ENCODE measurements at places on chromosomes 12 and 14.

DNA sequence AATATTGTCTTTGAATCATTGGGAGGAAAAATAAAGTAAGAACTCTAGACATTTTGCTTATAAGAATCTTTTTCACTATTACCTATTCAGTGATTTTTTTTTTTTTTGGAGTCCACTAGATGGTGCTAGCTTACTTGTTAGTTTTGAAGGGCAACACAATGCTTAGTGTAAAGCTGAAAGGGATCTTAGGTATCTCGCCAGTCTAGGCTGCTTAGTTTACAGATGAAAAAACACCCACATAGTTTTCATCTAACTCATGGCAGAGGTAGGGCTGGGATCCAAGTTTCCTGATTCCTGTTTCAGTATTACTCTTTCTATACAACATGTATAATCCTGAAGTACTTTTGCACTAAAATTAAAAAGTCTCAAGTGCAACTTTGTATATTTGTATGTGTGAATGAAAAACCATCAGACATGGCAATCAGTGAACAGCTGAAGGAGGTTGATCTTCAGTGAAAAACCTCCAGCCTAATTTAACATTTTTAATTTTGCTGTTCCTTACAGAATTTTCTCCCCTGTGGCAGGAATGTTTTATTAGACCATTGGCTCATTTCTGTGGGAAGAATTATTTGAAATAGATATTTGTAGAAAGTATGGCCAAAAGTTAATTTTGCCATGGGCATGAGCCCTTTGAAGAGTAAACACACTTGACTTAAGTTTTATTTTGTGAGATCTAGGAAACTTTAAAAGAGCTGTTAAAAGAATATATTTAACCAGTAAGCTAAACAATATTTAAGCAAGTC lies 40.7 kb downstream of the LRRIQ1 start:
- peak; percentile 45 for DNase-seq

DNA sequence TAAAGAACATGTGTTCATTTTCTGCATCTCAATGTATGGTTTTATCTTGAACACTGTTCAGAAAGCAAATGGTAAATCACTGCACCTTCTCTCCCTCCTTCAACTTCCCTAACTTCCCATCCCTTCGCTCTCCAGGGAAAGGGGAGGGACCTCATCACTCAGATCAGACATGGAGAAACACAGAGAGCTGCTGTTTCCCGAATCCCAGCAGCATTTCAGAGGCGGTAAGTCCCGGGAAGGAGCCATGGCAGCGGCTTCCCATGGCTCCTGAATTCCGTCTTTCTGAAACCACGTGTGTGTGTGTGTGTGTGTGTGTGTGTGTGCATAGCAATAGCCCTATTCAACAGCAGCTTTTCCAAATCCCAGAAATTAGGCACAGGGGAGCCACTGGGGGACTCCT lies 125.4 kb upstream of the TMCC3 start:
- DNase-seq, result no peak

GRCh38 chr12:111636209-111636945 lies 37.3 kb upstream of the ATXN2 start:
- no peak for DNase-seq

DNA sequence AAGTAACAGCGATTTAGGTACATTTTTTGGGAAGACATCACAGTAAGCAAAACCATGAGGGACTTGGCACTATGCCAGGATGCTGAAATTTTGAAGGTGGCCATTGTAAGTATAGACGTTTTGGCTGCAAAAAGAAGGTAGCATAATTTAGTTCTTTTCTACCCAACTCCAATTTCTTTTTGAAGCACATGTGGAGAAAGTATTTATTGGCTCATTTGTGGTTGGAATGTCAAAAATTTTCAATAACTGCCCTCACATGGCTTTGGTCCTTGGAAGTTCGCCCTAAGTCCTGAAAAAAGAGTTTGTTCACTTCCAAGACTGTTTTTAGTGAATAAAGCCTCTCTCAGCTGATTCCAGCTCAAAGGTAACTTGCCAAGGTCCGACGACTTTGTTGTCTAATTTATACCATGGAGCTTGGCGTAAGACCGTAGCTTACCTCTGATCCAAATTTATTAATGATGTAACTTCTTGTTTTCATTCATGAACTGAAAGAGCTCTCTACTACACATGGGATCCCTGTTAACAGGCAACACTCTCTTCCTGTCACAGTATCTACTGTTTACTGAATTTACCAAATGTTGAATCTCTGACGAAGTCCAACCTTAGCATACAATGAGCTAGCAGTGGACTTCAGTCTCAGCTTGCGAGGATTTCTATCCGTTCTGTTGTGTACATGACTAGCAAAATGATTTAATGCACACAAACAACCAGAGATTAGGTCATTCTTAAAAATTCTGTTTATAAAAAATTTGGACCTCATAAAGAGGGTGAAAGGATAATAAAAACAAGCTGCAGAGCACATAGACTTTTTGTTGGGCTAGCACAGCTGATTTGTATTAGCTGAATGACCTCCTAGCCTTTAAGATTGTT lies 49.0 kb downstream of the MSRB3 start:
- DNase-seq, result no peak

GRCh38 chr14:33545696-33546095 lies 405.2 kb downstream of the EGLN3 start:
- no peak for DNase-seq

DNA sequence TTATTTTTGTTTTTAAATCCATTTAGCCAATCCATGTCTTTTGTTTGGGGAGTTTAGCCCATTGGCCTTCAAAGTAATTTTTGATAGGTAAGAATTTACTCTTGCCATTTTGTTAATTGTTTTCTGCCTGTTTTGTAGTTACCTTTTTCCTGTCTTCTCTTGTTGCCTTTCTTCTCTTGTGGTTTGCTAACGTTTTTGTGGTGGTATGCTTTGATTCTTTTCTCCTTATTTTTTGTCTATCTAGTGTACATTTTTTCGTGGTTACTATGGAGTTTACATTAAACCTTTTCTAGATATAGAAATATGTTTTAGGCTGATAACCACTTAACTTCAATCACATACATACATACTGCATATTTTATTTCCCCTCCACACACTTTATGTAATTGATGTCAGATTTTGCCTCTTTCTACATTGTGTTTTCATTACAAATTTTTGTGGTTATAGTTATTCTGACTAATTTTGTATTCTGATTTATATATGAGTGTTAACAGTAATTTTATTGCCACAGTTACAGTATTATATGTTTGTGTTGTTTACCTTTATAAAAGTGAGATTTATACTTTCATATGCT lies 19.2 kb upstream of the PPP1R12A start:
- DNase-seq, result no peak

DNA sequence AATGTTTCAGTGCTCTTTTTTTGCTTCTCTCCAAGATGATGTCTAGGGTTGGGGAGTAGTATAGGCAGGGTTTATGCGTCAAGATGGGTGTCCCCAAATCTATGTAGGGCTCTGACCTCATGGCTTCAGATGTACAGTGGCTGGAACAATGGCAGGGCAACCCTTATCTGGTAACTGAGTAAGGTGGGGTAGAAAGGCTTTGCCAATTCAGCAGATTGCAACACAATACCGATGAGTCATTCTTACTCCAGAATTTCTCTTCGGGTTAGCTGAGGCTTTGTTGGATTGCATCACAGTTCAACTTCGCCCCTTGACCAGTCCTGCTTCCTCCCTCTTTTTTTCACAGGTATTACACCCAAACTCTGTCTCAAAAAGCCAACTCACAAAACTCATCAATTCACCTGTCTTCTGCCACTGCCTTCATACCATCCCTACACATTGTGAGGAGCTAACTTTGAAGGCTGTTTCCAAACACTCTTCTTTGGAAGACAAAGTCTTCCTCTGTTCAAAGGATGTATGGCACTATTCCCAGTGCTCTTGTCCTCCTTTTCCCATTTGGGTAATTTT lies 190.2 kb upstream of the CNOT2 start:
- DNase-seq, result peak; percentile 81
